AML-193 (cell line): ENCODE measurements at places on chromosomes 3 and 15.

DNA sequence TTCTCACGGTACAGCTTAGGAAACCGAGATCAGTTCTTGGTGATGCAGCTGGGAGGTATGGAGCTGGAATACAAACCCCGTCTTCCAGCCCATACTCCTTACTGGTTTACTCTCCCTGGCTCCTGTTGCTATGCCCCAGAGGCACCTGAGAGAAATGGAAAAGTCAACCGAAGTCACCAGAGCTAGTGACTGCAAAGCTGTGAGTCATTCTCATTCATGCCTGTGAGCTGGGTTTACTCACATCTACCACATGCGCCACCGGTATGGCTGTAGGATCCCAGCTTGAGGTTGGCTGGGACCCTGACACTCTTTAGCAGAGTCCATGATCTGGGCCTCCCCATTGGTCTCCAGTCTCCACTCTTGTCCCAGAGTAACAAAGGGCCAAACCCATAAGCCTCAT, 111.5 kb upstream of the ETV5 start:
- no peak for DNase-seq

DNA sequence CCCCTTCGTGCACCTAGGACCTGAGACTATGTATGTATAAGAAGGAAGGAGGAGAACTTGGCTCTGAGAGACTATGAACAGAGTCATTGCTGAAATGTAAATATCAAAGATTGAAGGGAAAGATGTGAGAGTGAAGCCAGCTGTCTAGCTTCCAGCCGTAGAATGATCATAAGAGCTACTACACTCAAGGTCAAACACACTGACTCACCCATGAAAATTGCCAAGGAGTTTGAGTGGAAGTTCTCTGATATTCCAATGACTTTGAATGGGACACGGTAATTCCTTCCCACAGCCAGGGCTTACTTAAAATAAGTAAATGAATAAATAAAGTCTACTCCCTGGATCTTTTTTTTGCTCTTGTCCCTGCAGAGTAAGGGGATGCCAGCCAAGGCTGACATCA, 398.9 kb upstream of the TPRG1 start:
- DNase-seq, result no peak

- DNase-seq, result no peak
Observed at GRCh38 chr3:160217675-160218074, 7.5 kb upstream of the C3orf80 start.

- peak; percentile 15 for DNase-seq
Observed at GRCh38 chr15:67303490-67304363, 49.1 kb downstream of the IQCH start.

GRCh38 chr3:15272426-15273196, 59.8 kb downstream of the SH3BP5 start:
- no peak for DNase-seq

DNA sequence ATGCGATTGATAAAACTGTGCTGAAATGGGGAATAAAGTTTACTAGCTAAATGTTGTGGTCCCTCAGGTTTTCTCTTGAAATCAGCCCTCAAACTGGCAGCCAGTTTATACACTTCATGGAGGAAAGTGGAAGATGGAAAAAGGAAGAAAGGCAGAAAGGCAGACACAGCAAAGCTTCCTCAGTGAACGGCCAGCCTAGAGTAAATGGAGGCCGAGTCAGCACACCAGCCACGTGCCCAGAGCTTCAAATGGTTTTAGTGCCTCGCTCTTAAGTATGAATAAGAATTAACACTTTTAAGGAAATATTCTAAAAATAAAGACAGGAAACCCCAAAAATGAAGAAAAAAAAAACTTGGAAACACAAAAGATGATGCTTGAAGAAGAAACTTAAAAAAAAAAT, 48.3 kb downstream of the GNB4 start:
- no peak for DNase-seq

- DNase-seq, result no peak
Observed at GRCh38 chr3:10390641-10391373, 69.9 kb upstream of the SEC13 start.

- peak; percentile 99 for DNase-seq
Observed at GRCh38 chr3:9249273-9250192, at the start of gene SRGAP3. Gene SRGAP3, minus strand, starts transcription at chr3:9249646. Its CDS starts 695 bp downstream, at chr3:9248951.

DNA sequence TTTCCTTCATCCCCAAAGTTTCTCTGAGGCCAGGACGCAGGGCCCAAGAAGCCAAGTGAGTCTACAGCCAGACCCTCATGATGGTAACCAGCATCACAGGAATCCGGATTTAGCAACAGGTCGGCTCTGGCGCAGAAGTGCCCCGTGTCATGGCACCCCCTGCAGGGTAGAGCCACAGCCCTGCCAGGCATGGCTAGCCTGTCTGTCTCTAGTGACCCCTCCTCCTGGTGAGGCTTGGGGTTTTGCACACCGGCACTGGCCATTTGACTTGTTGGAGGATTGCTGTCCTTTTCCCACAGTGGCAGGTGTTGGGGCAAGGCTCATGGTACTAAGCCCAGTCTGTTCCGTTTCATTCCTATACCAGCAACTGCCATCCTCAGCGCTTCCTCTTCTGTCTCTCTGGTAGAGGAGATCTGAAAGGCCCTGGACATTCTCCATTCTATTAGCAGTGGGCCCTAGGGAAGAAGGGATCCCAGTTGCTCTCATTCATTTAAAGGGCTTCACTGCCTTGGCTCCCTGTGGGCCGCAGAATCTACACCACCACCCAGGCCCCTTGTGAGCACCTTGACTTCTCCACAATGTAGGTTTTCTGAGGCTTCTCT, 9.4 kb upstream of the CHAC1 start:
- DNase-seq, result no peak

GRCh38 chr3:141405591-141405990, 37.3 kb downstream of the ZBTB38 start:
- DNase-seq, result no peak

- no peak for DNase-seq
Observed at GRCh38 chr3:58679446-58679845, 12.9 kb upstream of the FAM3D start.

- no peak for DNase-seq
Observed at GRCh38 chr15:87263871-87264270, 992.7 kb downstream of the NTRK3 start.

GRCh38 chr3:151837057-151837456, 23.1 kb downstream of the AADAC start:
- peak; percentile 14 for DNase-seq

- no peak for DNase-seq
Observed at GRCh38 chr3:130528120-130528519, 11.1 kb downstream of the COL6A6 start.

DNA sequence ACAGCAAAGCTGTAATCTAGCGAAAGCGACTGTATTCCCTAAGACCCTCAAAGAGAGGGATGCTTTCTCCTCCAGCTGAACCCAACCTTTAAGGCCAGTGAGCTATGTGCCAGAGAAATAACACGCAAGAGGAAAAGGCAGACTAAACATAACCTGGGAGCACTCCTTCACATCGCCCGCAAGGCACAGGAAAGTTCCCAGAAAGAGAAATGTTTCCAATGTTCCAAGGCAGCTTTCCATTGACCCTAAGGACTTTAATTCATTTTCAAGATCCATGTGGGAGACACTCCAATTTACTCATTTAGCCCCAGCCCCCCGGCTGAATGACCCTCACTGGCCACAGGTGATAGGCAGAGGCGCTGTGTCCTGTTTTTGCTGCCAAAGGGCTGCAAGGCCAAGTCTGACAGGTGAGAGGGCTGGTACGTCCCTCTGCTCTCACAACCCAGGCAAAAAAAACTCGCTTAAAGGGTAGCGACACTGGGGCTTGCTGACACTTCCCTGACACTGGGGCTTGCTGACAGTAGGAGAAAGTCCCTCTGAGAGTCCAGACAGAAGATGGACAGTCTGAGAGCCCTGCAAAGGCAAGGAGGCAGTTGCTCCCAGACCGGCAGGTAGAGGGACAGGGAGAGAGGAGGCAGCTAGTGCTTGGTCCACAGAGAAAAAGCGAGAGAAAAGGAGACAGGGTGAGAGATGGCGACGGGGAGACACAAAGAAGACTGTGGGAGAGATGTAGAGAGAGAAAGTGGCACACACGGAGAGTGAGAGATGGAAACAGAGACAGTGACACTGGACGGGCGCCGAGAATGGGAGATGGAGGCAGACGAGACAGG, 702 bp downstream of the ARHGEF3 start:
- no peak for DNase-seq

DNA sequence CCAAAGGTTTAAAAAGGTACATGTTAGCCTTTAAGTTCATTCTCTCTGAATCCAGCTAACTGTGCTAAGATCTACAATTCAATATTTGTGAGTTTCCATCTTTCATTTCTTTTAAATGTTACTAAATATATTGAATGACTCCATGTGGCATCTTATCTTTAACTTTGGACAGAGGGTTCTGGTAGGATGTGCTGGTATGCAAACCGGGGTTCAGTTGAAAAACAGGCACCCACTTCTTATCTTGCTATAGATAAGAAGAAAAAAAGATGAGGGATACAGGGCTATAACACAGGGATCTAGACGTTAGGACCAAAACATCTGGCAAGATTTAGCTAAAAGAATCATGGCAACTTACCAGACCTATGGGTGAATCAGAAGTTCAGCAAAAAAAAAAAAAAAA, 538.3 kb downstream of the EDEM1 start:
- no peak for DNase-seq

- DNase-seq, result no peak
Observed at GRCh38 chr3:105613120-105613519, 246.4 kb downstream of the ALCAM start.

GRCh38 chr15:84905016-84905916, 20.8 kb downstream of the SLC28A1 start:
- DNase-seq, result no peak

DNA sequence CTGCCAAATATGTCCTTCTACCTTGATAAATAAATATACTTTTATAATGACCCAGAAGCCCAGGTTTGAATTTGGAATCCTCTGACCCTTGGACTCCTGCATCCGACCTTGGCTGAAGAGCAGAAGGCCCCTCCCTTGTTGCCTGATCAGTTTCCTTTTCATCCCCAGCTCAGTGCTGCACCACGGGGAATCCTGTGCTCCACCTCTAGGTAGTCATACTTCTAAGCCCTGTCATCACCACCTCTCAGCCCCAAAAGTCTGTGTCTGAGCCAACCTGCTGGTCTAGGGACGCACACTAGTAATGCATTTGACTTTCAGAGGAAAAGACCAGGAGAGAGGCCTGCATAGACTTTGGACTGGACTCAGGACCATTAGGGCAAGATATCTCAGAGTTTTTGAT, 310.6 kb downstream of the NLGN1 start:
- no peak for DNase-seq

GRCh38 chr3:64575211-64575844, 112.5 kb downstream of the ADAMTS9 start:
- DNase-seq, result peak; percentile 10

- DNase-seq, result peak; percentile 20
Observed at GRCh38 chr3:126474498-126475412, 936 bp downstream of the ZXDC start.

GRCh38 chr15:91357486-91357885, 257.4 kb downstream of the SV2B start:
- DNase-seq, result no peak

DNA sequence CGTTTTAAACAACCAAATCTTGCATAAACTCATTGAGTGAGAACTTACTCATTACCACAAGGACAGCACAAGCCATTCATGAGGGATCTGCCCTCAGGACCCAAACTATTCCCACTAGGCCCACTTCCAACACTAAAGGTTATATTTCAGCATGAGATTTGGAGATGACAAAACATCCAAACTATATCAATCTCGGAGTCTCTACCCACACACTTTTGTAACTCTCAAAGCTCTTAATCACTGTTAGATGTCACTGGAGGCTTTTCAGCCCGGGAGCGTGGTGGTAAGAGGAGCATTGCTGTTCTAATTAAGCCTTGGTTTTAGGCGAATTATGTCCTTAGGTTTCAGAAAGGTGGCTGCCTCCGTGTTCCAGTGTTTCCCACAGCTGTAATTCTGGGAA, 86.3 kb downstream of the CNTN6 start:
- DNase-seq, result no peak

DNA sequence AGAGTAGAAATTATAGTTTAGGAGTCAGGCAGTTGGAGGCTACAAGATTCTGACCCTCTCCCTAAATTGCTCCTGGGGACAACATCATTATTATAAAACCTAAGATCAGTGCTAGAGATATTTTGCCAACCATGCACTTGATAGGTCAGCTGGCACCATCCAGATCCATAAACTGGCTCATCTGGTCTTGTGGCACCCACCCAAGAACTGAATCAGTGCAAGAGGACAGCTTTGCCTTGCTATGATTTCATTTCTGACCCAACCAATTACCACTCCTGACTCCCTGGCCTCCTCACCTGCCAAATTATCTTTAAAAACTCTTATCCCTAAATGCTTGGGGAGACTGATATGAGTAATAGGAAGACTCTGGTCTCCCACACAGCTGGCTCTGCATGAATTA, 461.1 kb upstream of the TGFBR2 start:
- no peak for DNase-seq

GRCh38 chr15:79582650-79583049, 150.5 kb downstream of the MINAR1 start:
- no peak for DNase-seq

GRCh38 chr3:10822055-10822454, 6.0 kb downstream of the SLC6A11 start:
- DNase-seq, result no peak

DNA sequence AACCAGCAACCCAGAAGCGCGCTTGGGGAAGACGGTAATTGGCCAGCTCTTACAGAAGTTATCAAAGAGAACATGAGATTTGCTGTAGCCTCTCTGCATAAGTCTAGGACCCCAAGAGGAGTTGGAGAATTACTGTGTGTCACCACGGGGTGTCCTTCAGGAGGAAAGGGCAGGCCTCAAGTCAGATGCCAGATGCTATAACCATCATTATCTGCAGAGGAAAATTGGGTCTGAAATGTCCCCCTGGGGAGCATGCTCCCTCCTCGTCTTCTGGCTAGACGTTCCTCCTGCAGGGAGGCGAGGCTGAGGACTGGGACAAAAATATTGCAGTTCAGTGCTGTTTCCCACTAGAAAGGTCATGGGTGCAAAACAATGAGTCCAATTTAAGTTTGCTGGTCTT, 380.5 kb upstream of the CFAP20DC start:
- DNase-seq, result no peak

DNA sequence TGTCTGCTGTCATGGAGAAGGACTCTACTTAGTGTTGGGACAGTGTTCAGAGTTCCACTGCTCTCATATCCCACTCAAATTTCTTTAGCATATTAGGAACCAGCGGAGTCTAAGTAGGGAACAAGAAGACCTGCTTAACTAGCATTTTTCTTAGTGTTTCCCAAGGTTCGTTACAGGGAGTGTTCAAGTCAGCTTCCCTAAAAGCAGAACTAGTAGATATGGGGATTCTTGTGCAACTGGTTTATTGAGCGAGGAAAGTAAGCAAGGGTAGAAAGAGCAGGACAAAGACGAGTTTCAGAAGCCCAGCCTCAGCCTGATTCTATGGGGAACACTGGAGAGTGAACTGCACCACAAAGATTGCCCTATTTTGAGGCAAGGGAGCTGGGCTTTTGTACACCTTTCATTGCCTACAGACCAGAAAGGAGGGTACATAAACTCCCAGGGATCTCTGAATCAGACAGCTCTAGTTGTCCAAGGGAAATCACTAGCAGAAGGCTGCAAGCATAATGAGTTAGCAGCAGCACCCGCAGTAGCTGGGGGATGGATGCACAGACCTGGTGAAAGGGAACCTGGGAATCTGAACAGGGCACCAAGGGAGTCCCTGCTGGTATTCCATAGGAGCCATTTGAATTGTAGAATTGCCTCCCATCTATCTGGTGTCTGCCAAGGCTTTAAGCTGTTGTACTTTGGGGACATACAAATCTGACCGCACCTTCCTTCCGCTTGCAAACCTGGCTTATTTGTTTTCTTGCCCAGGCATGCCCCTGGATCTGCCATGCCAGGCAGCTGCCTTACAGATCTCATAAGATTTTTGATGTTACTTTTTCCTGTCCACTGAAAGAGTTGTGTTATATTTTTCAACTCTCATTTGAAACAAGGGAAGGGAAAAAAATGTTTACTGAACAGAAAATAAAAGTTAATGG, 15.1 kb downstream of the CMTM7 start:
- peak; percentile 98 for DNase-seq

GRCh38 chr15:90883526-90883975, 753 bp upstream of the FES start:
- no peak for DNase-seq
